Activated CD8-positive, alpha-beta memory T cell treated with anti-CD3 and anti-CD28 coated beads for 1 hour (primary cell): ENCODE measurements at places on chromosomes 1 and 21.

GRCh38 chr1:91174734-91175133 lies 152.9 kb upstream of the ZNF644 start:
- DNase-seq, result no peak

- DNase-seq, result no peak
Measured at GRCh38 chr1:27318596-27318995, 3.4 kb upstream of the TMEM222 start.

- DNase-seq, result no peak
Measured at GRCh38 chr21:38955495-38955894, 149.8 kb downstream of the ETS2 start.

DNA sequence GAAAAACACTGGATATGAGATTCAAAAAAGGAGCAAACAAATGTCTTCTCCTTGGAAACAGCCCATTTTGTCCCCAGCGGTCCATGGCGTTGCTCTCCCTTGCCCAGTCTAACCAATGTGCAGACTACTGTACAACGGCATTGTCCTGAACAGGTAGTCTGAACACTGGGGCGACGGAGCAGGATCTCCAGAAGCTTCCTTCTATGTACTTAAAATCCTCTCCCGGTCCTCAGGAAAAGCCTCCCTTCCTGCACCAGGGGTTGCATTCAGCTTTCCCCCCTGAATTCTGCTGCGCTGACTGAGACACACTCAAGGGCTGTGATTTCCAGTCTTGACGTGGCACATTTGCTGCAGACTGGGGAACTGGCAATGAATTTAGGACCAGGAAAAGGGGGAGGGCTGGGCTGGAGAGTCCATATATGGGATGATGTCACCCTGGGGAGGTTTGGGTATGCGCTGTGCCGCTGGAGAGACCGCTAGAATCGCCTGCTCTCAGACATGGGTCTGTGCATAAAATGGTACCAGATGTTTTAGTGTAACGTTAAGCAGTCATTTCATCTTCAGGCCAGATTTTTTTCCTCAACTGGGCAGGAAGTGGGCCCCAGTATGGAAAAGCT lies 275.9 kb upstream of the C1orf105 start:
- DNase-seq, result no peak

- no peak for DNase-seq
Measured at GRCh38 chr1:108108119-108108518, 92.0 kb downstream of the SLC25A24 start.

GRCh38 chr21:45330075-45330781 lies 42.5 kb upstream of the POFUT2 start:
- no peak for DNase-seq

GRCh38 chr1:234838820-234839219 lies 228.8 kb upstream of the IRF2BP2 start:
- no peak for DNase-seq

GRCh38 chr1:44707112-44707881 lies 23.7 kb downstream of the RNU5D-1 start:
- no peak for DNase-seq

- DNase-seq, result no peak
Measured at GRCh38 chr1:101261623-101262022, 24.8 kb downstream of the S1PR1 start.

- no peak for DNase-seq
Measured at GRCh38 chr1:231558708-231559185, 30.3 kb downstream of the TSNAX start.

DNA sequence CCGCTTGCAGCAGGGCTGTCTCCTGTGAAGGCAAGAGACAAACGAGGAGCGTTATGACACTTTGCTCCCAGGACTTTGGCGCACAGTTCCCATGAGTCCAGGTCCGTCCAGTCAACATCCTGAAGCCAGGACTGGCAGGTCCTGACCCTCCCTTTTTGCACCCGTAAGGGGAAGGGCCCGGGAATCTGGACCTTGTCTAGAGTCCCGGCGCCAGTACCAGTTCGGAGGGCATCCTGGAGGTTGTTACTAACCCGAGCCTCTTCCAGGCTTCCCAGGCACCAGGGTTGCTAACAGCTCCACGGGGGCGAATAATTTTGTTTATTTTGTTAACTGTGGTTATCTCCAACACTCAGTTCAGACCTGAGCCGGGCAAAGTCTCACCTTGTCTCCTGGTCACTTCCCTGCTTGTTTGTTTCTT lies 682 bp upstream of the RWDD3 start:
- DNase-seq, result no peak

DNA sequence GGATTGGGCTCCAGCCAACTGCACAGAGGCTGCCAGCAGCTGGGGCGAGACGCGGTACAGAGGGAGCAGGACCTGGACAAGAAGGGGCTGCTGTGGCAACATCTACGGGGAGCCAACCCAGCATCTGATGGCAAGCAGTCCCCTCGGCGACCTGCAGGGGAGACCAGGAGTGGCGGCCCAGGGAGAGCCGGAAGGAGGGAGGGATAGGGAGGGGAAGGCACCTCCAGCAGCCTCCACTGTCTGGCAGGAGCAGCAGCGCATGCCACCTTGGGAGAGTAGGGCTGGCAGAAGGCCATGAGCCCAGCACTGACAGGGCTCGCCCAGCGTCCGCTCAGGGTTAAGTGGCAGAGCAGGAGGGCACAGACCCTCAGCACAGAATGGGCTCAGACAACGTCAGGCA lies 17.3 kb downstream of the CHD5 start:
- DNase-seq, result no peak

GRCh38 chr1:154879038-154879421 lies 8.9 kb upstream of the KCNN3 start:
- DNase-seq, result no peak

DNA sequence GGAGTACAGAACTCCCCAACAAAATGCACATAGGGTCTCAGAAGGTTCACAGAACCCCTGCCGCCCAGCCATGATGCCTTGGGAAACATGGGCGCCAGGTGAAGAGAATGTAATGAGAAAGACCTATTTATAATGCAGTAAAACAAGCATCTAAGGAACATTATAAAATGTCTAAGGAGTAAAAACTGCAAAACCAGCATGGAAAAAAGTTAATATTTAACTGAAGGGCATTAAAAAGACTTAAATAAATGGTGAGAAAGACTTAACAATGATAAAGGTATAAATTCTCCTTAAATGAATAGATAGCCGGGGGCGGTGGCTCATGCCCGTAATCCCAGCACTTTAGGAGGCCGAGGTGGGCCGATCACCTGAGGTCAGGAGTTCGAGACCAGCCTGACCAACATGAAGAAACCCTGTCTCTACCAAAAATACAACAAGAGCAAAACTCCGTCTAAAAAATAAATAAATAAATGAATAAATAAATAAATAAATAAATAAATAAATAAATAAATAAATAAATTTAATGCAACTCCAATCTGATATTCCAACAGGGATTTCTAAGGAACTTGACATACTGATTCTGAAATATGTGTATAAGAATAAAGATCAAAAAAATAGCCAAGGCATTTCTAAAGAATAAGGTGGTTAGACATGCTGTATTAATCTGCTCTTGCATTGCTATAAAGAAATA lies 27.3 kb upstream of the ACOT11 start:
- DNase-seq, result no peak

DNA sequence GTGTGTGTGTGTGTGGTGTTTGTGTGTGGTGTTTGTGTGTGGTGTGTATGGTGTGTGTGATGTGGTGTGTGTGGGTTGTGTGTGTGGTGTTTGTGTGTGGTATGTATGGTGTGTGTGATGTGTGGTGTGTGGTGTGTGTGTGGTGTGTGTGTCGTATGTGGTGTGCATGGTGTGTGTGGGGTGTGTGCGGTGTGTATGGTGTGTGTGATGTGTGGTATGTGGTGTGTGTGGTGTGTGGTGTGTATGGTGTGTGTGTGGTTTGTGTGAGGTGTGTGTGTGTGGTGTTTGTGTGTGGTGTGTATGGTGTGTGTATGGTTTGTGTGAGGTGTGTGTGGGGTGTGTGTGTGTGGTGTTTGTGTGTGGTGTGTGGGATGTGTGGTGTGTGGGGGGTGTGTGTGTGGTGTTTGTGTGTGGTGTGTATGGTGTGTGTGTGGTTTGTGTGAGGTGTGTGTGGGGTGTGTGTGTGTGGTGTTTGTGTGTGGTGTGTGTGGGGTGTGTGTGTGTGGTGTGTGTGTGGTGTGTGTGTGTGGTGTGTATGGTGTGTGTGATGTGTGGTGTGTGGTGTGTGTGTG lies 106.2 kb upstream of the ADAR start:
- no peak for DNase-seq

GRCh38 chr1:200480964-200481363 lies 71.1 kb upstream of the ZNF281 start:
- DNase-seq, result no peak

DNA sequence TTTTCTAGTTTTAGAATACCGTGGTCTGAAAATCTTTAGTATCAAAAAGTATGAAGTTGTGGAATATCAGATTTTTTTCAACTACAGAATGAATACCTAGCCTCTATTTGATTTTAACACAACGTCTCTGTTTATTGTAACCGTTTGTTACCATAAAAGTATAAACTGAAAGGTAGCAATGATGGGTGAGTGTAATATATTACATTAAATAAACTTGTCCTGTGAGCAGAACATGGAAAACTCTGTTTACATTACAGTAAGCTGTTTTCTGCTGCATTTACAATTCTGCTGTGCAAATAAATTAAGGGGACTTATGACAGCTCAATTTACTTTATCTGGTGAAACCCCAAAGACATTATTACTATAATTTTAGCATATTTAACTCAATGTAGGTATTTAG lies 62.5 kb downstream of the CHRM3 start:
- no peak for DNase-seq

DNA sequence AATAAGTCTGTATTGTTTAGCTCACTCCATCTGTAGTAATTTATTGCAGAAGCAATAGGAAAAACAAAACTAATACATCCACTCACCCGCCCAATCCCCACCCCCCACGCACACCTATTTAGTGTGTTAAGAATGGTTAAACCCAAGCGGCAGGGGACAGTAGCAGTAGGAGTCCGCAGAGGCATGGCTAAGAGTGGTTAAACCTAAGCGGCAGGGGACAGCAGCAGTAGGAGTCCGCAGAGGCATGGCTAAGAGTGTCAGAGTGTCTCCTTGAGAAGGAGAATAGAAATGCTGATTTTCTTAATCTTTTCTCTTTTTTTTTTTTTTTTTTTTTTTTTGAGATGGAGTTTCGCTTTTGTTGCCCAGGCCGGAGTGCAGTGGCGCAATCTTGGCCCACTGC lies 34.8 kb upstream of the TMPRSS2 start:
- DNase-seq, result no peak

- no peak for DNase-seq
Measured at GRCh38 chr1:168706391-168706992, 22.5 kb downstream of the DPT start.

DNA sequence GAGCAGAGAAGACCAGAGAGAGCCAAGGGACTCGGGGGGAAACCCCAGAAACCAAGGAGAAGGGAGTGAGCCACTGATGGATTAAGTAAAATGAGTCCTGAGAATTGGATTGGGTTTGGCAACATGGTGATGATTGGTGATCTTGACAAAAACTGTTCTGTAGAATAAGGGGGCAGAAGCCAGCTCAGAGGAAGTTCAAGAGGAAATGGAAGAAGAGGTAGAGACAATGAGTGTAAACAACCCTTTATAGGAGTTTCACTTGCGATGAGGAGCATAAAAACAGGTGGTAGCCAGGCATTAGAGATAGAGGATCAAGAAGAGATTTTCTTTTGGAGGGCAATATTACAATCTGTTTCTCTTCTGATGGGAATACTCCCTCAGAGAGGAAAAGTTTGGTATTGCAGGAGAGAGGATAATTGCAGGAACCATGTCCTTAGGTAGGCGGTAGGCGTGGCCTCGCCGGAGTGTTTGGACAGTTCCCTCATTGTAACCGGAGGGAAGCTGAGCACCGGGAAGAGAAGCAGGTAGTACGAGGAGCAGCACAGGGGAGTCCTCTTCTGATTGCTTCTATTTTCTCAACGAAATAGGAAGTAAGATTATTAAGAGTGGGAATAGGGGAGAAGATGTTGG lies 68.4 kb upstream of the TENT5C start:
- no peak for DNase-seq

- DNase-seq, result no peak
Measured at GRCh38 chr1:110928904-110929303, 34.8 kb downstream of the LRIF1 start.

DNA sequence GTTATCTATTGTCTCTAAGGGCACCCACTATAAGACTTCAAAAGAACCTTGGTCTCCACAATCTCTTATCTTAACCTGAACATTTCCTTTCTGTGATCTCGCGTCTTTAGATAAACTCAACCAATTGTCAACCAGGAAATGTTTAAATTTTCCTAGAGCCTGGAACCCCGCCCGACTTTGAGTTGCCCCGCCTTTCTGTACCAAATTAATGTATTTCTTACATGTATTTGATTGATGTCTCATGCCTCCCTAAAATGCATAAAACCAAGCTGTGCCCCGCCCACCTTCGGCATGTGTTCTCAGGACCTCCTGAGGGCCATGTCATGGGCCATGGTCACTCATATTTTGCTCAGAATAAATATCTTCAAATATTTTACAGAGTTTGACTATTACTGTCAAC lies 5.9 kb upstream of the CXADR start:
- no peak for DNase-seq

- no peak for DNase-seq
Measured at GRCh38 chr21:41744028-41744930, 22.6 kb downstream of the RIPK4 start.

- DNase-seq, result no peak
Measured at GRCh38 chr21:32403201-32403777, 9.2 kb upstream of the EVA1C start.

GRCh38 chr1:240027059-240027462 lies 64.6 kb upstream of the FMN2 start:
- DNase-seq, result no peak

GRCh38 chr1:3430406-3430805 lies 24.1 kb upstream of the ARHGEF16 start:
- no peak for DNase-seq

DNA sequence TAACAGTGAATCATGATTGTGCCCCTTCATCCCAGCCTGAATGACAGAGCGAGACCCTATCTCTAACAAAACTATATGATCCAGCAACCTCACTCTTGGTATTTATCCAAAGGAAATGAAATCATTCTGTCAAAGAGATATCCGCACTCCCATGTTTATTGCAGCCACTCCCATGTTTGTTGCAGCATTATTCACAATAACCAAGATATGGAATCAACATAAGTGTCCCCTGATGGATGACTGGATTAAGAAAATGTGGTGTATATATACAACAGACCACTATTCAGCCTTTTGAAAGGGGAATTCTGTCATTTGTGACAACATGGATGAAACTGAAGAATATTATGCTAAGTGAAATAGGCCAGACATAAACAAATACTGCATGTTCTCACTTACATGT lies 44.4 kb downstream of the TRMT1L start:
- no peak for DNase-seq

- DNase-seq, result no peak
Measured at GRCh38 chr1:89911191-89911991, 83.5 kb upstream of the ZNF326 start.

- DNase-seq, result no peak
Measured at GRCh38 chr1:85157436-85157835, 43.4 kb downstream of the SYDE2 start.

GRCh38 chr1:32215629-32216480 lies 6.3 kb downstream of the TMEM234 start:
- DNase-seq, result no peak

GRCh38 chr1:10848109-10848684 lies 51.8 kb upstream of the CASZ1 start:
- DNase-seq, result no peak
